ENCODE measurements at places on chromosomes 6 and 20.

GRCh38 chr6:159640322-159640721 is 52.7 kb downstream of the SOD2 start:
- DNase-seq = no peak

DNA sequence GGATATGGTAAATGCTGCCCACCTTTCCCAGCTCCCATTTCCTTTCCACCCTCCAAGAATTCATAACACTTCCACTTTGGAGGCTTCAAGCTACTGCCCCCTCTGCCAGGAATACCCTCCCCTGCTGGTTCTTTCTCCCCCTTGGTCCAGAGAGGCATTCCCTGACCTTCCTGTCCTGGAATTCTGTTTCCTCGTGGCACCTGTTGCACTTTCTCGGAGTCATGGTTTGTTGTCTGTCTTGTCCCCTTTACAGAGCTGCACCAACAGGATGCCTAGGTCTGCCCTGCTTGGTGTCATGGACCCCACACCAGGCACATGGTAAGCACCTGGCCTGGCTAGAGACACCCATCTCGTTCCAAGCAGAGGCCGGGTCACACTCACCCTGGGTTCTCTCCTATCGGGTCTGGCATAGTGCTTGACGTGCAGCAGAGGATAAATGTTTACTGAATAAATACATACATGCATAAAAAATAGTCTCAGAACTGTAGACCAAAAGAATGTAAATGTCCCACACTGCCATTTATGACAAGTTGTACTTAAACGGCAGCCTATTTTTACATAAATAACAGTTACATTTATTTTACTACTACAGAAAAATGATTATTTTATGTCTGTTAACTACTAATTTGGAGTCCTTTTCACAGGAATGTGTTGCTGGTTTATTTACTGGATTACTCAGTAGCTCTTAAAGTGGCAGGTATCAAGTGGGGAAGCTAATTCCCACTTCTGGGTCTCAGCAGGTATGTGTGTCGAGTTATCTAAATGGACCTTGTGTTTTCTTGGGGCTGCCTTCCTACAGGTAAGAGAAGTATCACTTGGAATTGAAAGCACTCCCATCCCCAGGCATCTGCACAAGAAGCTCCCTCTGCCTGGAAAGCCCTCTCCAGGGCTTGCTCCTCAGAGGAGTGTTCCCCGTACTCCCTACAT is 69.3 kb downstream of the KIF13A start:
- no peak for DNase-seq

GRCh38 chr20:62486484-62486883 is 10.7 kb upstream of the GATA5 start:
- DNase-seq = no peak

DNA sequence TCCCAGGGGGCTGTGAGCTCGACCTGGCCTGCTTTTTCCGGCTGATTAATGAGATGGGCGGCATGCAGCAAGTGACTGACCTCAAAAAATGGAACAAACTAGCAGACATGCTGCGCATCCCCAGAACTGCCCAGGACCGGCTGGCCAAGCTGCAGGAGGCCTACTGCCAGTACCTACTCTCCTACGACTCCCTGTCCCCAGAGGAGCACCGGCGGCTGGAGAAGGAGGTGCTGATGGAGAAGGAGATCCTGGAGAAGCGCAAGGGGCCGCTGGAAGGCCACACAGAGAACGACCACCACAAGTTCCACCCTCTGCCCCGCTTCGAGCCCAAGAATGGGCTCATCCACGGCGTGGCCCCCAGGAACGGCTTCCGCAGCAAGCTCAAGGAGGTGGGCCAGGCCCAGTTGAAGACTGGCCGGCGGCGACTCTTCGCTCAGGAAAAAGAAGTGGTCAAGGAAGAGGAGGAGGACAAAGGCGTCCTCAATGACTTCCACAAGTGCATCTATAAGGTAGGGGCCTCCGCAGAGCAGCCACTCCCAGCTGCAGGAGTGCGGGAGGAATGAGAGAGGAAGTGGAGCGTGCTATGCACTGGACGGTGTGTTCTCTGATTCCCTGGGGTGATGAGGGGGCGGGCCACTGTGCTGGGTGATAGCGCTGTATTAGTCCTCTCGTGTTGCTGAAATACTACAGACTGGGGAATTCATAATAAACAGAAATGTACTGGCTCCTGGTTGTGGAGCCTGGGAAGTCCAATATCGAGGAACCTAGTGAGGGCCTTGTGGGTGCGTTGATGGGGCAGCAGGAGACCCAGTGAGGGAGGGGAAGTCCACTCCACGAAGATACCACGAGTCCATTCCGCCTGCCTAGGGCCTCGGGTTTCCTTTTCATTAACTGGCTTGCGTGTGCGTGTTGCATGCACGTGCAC is 161.7 kb downstream of the DTNBP1 start:
- no peak for DNase-seq

- no peak for DNase-seq
Observed at GRCh38 chr20:4689220-4689619, 32.5 kb upstream of the PRND start.

DNA sequence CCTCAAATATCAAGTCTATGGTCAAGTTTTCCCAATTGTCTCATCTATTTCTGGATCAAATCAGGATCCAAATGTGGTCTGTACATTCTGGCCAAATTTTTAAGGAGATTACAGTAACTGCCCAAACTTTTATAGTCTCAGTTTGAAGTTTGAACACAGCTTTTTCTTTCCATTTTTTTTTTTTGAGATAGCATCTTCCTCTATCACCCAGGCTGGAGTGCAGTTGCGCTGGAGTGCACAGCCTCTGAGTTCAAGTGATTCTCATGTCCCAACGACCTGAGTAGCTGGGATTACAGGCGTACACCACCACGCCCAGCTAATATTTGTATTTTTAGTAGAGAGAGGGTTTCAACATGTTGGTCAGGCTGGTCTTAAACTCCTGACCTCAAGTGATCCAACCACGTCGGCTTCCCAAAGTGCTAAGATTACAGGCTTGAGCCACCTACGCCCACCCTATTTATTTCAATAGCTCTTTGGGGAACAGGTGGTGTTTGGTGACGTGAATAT is 84.9 kb upstream of the CARMIL1 start:
- no peak for DNase-seq

GRCh38 chr6:159098636-159099106 is 53.9 kb upstream of the TAGAP start:
- no peak for DNase-seq

DNA sequence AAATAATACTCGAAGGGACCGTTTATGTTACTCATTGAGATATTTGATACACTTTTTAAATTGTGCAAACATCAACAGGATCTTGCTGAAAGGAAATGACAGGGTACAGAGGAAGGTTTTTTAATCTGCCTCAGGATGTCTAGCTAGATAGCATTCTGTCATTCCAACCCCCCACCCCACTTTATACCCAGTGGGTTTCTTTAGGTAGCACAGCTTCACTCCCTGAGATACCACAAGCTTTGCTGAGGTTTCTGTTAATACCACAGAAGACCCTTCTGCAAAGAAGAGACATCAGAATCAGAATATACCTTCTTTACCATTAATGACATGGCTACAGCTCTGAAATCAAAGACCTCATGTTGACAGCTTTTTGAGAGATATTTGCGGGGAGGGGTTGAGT is 1.3 kb downstream of the PHACTR2 start:
- DNase-seq = no peak

DNA sequence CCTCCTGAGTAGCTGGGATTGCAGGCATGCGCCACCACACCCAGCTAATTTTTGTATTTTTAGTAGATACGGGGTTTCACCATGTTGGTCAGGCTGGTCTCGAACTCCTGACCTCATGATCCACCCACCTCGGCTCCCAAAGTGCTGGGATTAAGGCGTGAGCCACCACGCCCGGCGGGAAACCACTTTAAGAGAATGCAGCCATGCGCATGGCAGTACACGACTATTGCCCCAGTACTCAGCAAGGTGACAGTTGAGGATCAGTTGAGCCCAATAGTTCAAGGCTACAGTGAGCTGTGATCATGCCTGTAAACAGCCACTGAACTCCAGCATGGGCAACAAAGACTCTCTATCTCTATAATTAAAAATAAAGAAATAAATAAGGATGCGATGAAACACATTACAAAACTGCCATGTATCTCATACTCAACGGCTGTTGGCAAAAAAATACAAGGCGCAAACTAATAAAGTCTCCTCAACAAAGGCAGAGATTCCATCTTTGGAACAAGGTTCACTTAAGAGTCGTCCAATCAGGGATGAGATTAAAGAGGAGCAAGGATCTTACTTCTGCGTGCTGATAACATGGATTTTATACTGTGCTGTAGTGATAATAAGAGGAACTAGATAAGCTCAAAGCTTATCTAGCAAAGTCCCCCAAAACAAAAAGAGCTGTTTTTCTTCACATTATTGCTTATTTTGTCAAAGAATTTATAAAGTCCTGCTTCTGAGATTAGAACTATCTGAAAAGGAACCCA is 51.1 kb downstream of the STAU1 start:
- DNase-seq = no peak

DNA sequence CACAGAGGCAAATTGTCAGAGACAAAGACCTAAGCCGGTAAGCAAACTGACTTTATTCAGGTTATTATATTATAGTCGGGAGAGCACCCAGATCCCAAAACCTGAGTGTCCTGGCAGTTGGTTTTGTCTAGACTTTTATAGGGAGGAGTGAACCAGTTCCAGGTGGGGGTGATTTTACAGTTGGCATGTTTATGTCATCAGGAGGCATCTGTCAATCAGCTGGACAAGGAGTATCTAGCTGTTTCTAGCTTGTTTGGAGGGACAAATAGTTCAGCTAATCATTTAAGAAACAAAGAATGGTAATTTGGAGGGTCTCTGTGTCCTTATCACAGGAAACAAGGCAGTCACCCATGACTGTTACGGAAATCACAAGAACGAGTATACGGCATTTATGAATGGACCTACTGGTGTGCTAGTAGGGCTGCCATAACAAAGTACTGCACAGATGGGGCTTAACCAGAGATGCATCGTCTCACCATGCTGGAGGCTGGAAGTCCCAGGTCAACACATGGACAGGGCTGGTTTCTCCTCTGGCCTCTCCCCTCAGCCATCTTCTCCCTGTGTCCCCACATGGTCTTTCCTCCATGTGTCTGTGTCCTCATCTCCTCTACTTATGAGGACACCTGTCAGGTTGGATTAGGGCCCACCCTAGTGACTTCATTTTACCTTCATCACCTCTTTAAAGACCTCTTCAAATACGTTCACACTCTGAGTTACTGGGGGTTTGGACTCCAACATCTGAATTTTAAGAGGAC is 122.7 kb downstream of the LY86 start:
- no peak for DNase-seq

- DNase-seq = no peak
Observed at GRCh38 chr20:44336086-44336485, 757 bp upstream of the R3HDML start.

GRCh38 chr20:431012-431904 is 23.2 kb downstream of the RBCK1 start:
- no peak for DNase-seq

GRCh38 chr6:122122202-122122601 is 277.2 kb upstream of the HSF2 start:
- DNase-seq = no peak

GRCh38 chr6:167779129-167779992 is 47.4 kb upstream of the AFDN start:
- DNase-seq = no peak

DNA sequence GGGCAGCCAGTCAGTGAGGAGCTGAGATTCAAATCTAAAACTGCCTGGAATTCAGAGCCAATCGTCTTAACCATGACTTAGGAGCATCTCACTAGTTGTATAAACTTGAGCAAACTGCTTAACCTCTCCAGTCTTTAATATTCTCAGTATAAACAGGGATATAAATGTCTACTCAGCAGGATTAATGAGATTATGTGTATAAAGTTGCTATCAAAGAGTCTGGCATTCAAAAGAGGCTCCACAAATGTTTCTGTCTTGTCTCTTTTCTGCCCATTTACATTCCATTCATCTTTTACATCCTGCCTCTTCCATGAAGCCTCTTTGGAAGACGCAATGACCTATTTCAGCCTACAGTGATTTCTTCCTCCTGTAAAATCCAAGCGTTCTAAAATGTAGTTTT is 66.9 kb downstream of the BLOC1S5 start:
- no peak for DNase-seq

DNA sequence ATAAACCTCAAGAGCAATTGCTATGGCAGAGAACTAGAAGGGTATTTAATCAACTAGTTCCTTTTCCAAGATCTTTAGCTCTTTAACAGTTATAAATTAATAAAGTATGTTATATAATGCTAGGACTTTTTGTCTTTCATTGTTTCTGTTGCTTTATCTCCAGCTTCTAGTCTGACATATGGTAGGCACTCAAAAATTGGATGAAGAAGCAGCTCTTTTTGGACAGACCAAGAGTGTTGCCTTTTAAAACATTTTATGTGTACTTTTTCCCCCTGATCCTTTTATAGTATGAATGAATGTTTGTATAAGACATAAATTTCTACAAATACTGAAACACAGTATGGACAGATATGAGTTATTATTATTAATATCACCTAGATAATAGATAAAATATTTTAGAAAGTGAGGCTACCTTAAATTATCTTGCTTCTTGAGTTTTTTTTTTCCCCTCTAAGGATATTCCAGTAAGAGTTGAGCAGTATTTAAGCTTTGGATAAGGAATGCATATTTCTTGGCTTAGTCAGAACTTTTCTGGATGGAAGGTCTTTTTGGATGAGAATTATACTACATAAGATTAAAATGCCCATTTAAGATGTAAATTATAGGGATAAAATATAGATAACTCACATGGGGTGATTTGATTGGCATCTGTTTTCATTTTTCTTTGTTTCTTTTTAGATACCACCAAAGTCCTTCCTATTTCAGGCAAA is 16.6 kb downstream of the LAMA2 start:
- DNase-seq = no peak

GRCh38 chr6:39543950-39544349 is 181.3 kb downstream of the KIF6 start:
- no peak for DNase-seq

DNA sequence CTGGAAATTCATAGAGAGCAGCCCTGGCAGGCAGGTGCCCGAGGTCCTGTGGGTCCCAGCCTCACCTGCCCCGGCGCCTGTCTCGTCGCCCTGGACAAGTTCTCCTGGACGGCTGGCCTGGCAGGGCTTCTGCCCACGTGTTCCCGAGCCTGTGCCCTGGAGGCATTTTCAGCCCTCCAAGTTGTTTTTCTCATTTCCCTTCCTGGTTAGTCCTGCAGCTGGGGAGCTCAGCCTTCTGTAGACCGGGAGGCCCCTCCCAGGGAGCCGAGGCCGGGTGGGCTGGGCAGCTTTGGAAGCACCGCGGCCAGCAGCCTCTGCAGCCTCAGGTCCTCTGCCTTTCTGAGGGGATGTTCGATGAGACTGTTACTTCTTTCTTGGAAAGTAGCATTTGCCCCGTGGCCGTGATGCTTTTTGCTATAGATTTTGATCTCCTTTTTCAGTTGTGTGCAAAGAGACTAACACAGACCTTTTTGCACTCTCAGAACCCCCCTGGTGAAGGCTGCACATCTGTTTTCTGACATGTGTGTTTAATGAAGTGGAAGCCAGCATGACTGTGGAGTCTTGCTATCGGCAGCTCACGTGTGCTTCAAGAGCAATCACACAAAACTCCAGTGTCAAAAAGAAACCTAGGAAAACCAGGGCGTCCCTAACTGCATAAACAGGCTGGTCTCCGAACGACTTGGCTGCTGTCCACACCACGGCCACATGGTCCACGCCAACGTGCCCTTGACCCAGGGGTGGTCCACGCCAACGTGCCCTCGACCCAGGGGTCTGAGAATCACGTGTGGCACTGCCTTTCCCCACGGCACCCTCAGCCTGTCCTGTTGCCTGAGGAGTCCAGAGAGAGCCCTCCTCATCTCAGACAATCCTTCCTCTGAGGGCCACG is 207.5 kb downstream of the SMOC2 start:
- no peak for DNase-seq

- no peak for DNase-seq
Observed at GRCh38 chr20:16387666-16388065, 185.6 kb downstream of the KIF16B start.

Data from HFF-Myc (cell line).